Naive thymus-derived CD4-positive, alpha-beta T cell (primary cell): ENCODE measurements at places on chromosomes 6 and 20.
A peak's percentile ranks its signal among the peaks of the same experiment; 100 is the strongest.

- no peak overlapping the region for H3K27ac ChIP-seq
- peak; percentile 10 for DNase-seq
- H3K4me1 ChIP-seq, result no peaks in the 10 kb centered on the region
- H3K36me3 ChIP-seq, result no peaks in the 10 kb centered on the region
- no peak overlapping the region for H3K4me3 ChIP-seq
- no peaks in the 10 kb centered on the region for H3K27me3 ChIP-seq
These were observed 7.9 kb upstream of the MCHR2 start for GRCh38 chr6:100001915-100002388.

DNA sequence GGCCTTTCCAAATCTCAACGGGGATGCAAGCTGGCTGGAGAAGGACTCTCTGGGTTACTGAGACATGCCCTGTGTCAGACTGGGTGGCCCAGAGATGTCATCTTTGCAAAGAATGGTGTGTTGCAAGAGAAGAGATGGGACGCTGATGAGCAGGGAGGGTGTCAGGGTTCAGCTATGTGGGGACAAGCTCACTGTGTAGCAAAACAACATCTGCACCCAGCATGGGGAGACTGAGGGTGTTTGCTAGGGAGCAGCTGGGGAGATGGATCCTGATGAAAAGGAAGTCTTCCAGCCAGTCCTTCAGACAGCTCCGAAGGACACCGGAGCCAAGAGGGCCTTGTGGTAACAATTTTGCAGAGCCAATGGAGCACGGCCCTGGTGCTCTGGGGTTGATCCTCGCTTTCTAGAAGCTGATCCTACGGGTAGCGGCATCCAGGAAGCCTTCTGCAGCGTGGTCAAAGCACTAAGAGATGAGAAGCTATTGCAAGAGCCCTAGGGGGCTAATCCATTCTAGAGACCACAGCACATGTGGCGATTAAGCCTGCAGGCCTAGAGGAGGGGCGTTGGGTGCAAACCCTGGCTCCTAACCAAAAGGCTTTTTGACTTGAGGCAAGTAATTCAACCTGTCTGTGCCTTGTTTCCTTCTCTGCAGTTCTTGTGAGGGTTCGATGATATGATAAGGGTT, 39.9 kb downstream of the EDN3 start:
- H3K36me3 ChIP-seq, result no peaks in the 10 kb centered on the region
- no peak overlapping the region for H3K27ac ChIP-seq
- H3K27me3 ChIP-seq, result no peaks in the 10 kb centered on the region
- no peaks in the 10 kb centered on the region for H3K4me1 ChIP-seq

- DNase-seq, result peak; percentile 12
- no peaks in the 10 kb centered on the region for H3K36me3 ChIP-seq
- no peaks in the 10 kb centered on the region for H3K27me3 ChIP-seq
- H3K27ac ChIP-seq, result no peak overlapping the region
These were observed 169.4 kb downstream of the TAF4 start for GRCh38 chr20:61896058-61896961.

DNA sequence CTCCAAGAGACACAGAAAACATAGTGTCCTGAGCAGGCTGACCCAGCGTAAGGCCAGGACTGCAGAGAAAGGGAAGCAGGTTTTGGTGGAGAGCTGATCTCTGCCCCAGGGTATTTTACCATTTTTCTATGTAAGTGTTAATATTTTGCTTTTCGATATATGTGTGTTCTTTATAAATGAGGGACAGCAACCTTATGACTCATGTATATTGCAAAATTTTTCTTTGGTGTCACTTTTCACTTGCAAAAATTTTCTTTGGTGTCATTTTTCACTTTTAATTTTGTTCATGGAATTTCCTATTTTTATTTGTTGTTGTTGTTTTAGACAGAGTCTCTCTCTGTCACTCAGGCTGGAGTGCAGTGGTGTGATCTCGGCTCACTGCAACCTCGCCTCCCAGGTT, 34.6 kb upstream of the PXDC1 start:
- no peak overlapping the region for H3K27ac ChIP-seq
- no peak for DNase-seq
- no peaks in the 10 kb centered on the region for H3K27me3 ChIP-seq
